Mesenchymal stem cell (in vitro differentiated cells and primary cell): ENCODE measurements at places on chromosomes 3 and 15.

DNA sequence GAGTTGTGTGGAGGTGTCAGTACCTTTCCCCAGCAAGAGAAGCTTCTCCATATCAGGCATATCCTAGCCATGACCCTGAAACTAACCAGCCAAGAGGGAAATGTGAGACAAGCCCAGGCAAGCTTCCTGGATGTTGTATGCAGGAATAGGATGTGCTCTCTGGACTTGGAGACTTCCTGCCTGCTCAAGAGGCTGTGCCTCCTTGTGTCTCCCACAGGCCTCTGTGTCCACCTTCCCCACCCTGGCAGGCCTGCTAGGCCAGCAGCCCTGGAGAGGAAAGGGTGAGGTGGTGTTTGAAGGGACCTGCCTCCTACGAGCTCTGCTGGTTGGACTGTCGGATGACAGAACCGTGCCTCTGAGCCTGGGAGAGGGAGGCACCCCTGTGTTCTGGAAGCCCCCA, 2.1 kb upstream of the DYNLT2B start:
- H3K4me1 ChIP-seq: peaks cover 6% of the 10 kb centered on the region
- peaks cover 3% of the 10 kb centered on the region for H3K36me3 ChIP-seq
- no peaks in the 10 kb centered on the region for H3K27me3 ChIP-seq
- DNase-seq: no peak
- no peak overlapping the region for H3K4me3 ChIP-seq

GRCh38 chr3:193270451-193270850, 29.4 kb downstream of the PLAAT1 start:
- DNase-seq: no peak
- no peaks in the 10 kb centered on the region for H3K27me3 ChIP-seq
- no peaks in the 10 kb centered on the region for H3K4me1 ChIP-seq
- no peak overlapping the region for H3K4me3 ChIP-seq

GRCh38 chr3:177426878-177427495, 229.7 kb upstream of the TBL1XR1 start:
- H3K4me1 ChIP-seq: no peaks in the 10 kb centered on the region
- no peak for DNase-seq
- H3K4me3 ChIP-seq: no peak overlapping the region
- no peak overlapping the region for H3K27ac ChIP-seq

DNA sequence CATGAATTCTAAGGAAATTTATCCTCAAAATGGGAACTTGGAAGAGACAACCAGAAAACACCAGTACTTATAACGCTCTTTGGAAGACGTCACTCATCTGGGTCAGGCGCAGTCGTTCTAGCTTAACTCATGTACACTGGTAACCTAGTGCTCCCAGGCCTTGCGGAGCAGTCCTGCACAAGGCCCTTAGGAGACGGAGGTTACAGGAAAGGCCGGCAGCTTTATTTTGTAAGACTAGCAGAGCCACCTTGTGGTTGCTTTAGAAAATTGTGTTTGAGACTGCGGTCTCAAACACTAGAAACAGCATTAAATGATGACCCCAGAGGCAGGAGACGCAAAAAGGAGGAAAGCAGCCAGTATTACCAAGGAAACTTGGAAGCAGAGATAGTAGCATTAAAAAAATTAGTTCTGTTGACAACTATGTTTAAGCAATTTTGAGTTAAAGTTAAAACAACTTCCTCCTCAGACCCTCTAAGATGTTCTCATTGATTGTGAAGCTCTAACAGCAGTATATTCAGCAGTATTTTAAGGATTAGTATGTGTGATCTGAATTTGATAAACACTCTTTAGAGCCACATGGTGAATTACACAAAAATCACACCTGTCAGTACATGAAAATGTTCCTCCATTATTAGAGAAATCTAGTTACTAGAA, 141.9 kb upstream of the C2CD4B start:
- no peak overlapping the region for H3K4me3 ChIP-seq
- peak; percentile 79 for DNase-seq
- no peaks in the 10 kb centered on the region for H3K27me3 ChIP-seq
- no peak overlapping the region for H3K27ac ChIP-seq
- H3K36me3 ChIP-seq: no peaks in the 10 kb centered on the region
- peaks cover 2% of the 10 kb centered on the region for H3K4me1 ChIP-seq

DNA sequence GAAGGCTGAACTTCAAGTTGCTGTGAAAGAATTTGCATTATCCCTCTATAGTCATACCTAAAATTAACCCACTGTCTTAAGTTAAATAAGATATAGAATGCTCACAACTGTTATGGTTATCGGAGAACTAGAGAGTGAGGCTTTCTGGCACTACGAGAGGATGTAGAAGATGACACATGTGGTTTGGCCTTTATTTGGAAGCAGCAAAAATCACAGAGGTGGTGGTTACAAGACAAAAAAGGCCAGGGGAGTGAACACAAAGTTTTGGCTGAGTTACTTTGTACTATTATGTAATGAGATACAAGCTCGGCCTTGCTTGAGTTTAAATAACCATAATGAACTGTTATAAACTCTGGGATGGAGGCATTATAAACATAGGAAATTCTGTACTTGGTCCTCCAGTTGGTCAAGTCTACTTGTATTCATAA, 78.3 kb upstream of the ICE2 start:
- no peaks in the 10 kb centered on the region for H3K4me1 ChIP-seq
- no peaks in the 10 kb centered on the region for H3K27me3 ChIP-seq
- no peaks in the 10 kb centered on the region for H3K36me3 ChIP-seq
- DNase-seq: no peak

GRCh38 chr3:124826703-124827102, 60.5 kb downstream of the ITGB5 start:
- H3K27ac ChIP-seq: peak overlapping the region; percentile 21
- peaks cover 56% of the 10 kb centered on the region for H3K36me3 ChIP-seq
- no peaks in the 10 kb centered on the region for H3K27me3 ChIP-seq

GRCh38 chr3:46861605-46862368, 1.5 kb downstream of the MYL3 start:
- H3K27ac ChIP-seq: no peak overlapping the region
- peaks cover 52% of the 10 kb centered on the region for H3K27me3 ChIP-seq
- H3K36me3 ChIP-seq: no peaks in the 10 kb centered on the region

DNA sequence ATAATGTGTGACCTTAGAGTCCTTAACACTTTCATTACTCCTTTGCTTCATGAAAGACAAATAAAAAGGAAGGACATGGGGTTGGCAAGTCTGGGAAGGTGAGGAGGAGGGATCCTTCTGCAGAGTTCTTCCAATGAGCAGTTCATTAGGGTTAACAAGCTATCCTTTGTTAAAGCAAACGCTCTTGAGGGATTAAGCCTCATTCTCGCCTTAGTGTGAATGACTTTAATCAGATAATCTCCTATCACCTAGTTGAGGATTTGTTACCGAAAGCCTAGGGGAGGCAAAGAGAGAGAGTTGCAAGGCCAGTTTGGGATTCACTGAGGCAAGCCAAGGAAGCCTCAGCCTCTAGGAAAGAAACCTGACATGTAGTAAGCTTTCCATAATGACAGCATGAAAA, 7.4 kb upstream of the MBNL1 start:
- H3K27ac ChIP-seq: no peak overlapping the region
- H3K4me1 ChIP-seq: peaks cover 2% of the 10 kb centered on the region
- no peak for DNase-seq
- no peaks in the 10 kb centered on the region for H3K36me3 ChIP-seq
- H3K27me3 ChIP-seq: no peaks in the 10 kb centered on the region

- peaks cover 5% of the 10 kb centered on the region for H3K4me1 ChIP-seq
- peak within 1 kb of the TSS; percentile 96 for H3K27ac ChIP-seq
- DNase-seq: peak; percentile 96
- H3K4me3 ChIP-seq: peak within 1 kb of the TSS; percentile 85
- no peaks in the 10 kb centered on the region for H3K36me3 ChIP-seq
Observed at GRCh38 chr3:149812606-149813366, at the start of gene RNF13. TSS of gene RNF13 (plus strand) at chr3:149813215. CDS start at chr3:149846027, 32,812 bp downstream.

DNA sequence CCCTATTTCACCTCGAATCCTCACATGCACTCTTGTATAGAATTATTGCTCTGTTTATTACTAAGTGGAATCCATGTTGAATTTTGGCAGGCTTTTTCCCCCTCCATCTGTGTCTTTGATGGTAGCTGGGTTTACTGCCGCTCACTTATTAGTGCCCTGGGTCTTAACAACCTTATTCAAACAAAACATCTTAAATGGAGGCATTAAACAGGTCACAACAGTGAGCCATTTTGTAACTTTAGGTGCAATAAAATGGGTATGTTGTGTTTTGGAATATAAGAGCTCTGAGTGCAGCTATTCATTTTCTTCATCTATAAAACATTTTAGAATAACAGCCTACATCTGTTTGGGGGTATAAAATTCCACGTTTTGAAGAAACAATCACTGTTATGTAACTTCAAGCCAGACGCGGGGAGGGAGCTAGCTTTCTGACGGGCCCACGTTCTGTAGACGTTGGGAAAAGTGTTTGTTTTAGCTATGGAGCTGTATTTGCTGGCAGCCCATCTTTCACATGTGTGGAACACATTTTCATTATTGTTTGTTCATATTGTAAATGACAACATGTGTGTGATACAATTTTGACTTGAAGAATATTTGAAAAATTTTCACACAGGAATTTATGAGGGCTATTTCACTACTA, 122.0 kb downstream of the SLC25A26 start:
- no peak for DNase-seq
- H3K27me3 ChIP-seq: no peaks in the 10 kb centered on the region
- no peak overlapping the region for H3K27ac ChIP-seq
- H3K36me3 ChIP-seq: no peaks in the 10 kb centered on the region

DNA sequence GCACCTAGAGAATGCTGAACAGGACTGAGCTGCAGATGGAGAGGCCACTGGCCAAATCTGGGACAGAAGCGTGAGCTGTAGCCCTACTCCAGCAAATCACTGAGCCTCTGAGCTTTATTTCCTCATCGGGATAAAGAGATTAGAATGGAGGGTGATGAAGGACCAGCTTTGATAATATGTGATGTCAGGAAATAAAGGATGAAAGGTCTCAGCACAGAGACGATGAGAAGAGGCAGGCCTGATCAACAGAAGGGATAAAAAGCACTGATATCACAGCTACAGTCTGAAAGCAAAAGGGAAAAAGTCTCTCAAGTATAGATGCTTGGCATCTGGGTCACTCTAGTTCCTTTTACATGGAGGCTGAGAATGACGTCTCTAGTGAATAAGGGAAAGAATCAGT, 70.0 kb downstream of the DHX30 start:
- no peak overlapping the region for H3K4me3 ChIP-seq
- DNase-seq: no peak
- no peak overlapping the region for H3K27ac ChIP-seq
- H3K27me3 ChIP-seq: no peaks in the 10 kb centered on the region
- H3K4me1 ChIP-seq: peaks cover 4% of the 10 kb centered on the region

- no peaks in the 10 kb centered on the region for H3K36me3 ChIP-seq
- DNase-seq: no peak
- no peaks in the 10 kb centered on the region for H3K27me3 ChIP-seq
- no peaks in the 10 kb centered on the region for H3K4me1 ChIP-seq
- H3K4me3 ChIP-seq: no peak overlapping the region
- H3K27ac ChIP-seq: no peak overlapping the region
Observed at GRCh38 chr3:21962456-21962855, 211.4 kb upstream of the ZNF385D start.

DNA sequence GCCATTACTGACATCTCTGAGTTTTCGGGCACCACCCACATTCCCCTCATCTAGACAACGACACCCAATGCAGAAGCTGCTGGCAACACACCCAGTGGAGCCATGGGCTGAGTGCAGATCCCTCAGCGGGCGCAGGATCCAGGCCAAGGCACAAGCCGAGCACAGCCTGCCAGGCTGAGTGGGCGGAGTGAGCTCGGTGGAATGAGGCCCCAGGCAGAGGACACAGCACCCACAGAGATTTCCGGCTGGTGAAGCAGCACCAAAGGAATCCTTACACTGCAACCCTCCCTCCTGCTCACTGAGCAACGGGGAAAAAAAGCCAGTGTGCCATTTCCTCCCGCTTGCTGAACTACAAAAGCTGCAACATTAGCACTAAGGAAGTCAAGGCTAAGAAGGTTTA, 34.3 kb downstream of the ZMAT3 start:
- H3K36me3 ChIP-seq: peaks cover 22% of the 10 kb centered on the region
- H3K4me3 ChIP-seq: no peak overlapping the region
- H3K4me1 ChIP-seq: peaks cover 22% of the 10 kb centered on the region
- H3K27ac ChIP-seq: peak overlapping the region; percentile 93
- peak; percentile 77 for DNase-seq

- DNase-seq: peak; percentile 61
- H3K4me3 ChIP-seq: peak overlapping the region; percentile 54
- no peaks in the 10 kb centered on the region for H3K27me3 ChIP-seq
- peaks cover 35% of the 10 kb centered on the region for H3K4me1 ChIP-seq
- H3K27ac ChIP-seq: peak overlapping the region; percentile 66
- no peaks in the 10 kb centered on the region for H3K36me3 ChIP-seq
Observed at GRCh38 chr15:68484696-68485400, 52.9 kb upstream of the ITGA11 start.

DNA sequence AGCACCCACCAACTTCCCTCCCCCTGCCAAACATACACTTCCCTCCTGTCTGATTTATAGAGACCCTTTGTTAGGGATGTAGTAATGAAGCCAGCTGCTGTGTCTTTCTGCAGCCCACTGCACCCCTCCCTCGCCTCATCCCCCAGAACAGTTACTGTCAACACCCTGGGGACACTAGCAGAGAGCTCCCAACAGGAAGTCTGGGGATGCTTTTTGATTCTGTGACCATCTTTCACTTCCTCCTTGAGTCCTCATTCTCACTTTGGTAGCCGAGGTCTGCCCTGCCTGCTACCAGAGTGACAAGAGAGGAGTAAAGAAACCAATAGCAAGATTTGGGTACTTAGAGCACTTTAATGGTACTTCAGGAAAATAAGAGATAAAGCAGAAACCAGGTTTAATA, 201.6 kb downstream of the SATB1 start:
- no peaks in the 10 kb centered on the region for H3K27me3 ChIP-seq
- DNase-seq: no peak
- H3K4me3 ChIP-seq: no peak overlapping the region
- no peaks in the 10 kb centered on the region for H3K4me1 ChIP-seq
- no peak overlapping the region for H3K27ac ChIP-seq

GRCh38 chr15:85711580-85712192, 83.0 kb downstream of the KLHL25 start:
- peaks cover 78% of the 10 kb centered on the region for H3K36me3 ChIP-seq
- no peak overlapping the region for H3K27ac ChIP-seq
- H3K27me3 ChIP-seq: no peaks in the 10 kb centered on the region
- peaks cover 2% of the 10 kb centered on the region for H3K4me1 ChIP-seq
- H3K4me3 ChIP-seq: no peak overlapping the region

DNA sequence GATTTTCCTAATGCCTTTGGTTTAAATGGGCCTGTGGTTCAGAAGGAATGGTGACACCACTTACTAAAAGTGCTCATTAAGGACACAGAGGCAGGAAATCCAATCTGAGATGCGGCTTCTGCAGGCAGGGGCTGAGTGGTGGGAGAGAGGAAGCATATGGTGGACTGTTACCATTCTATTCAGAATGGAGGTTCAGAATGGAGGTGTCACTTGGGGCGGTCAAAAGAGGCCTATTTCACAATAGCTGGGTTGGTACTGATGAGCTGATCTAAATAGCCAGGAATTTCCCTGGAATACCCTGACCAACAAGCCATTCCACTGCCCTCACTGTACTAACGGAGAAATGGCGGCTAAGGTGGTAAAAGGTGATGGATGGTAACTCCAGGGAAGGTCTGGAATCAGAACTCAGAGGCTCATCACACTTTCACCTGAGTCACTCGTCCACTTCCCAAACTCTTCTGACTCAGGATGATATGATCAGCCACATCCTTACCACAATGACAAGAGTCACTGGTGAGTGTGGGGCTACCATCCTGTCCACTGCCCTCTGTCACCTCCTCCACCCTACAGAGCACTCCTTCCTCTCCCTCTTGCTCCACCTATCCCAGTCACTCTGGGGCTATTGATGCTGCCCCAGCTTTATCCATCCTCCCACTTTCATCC, 15.7 kb downstream of the RFT1 start:
- H3K4me3 ChIP-seq: no peak overlapping the region
- peaks cover 45% of the 10 kb centered on the region for H3K36me3 ChIP-seq
- peaks cover 5% of the 10 kb centered on the region for H3K4me1 ChIP-seq
- DNase-seq: peak; percentile 7
- H3K27ac ChIP-seq: no peak overlapping the region
